Adrenal gland (tissue), 19 donors: ENCODE measurements at places on chromosomes 7 and 10. TPM values are rescaled to one million over a fixed set of nuclear protein-coding genes. Genes with fewer than 3 reads are reported as not detected.

DNA sequence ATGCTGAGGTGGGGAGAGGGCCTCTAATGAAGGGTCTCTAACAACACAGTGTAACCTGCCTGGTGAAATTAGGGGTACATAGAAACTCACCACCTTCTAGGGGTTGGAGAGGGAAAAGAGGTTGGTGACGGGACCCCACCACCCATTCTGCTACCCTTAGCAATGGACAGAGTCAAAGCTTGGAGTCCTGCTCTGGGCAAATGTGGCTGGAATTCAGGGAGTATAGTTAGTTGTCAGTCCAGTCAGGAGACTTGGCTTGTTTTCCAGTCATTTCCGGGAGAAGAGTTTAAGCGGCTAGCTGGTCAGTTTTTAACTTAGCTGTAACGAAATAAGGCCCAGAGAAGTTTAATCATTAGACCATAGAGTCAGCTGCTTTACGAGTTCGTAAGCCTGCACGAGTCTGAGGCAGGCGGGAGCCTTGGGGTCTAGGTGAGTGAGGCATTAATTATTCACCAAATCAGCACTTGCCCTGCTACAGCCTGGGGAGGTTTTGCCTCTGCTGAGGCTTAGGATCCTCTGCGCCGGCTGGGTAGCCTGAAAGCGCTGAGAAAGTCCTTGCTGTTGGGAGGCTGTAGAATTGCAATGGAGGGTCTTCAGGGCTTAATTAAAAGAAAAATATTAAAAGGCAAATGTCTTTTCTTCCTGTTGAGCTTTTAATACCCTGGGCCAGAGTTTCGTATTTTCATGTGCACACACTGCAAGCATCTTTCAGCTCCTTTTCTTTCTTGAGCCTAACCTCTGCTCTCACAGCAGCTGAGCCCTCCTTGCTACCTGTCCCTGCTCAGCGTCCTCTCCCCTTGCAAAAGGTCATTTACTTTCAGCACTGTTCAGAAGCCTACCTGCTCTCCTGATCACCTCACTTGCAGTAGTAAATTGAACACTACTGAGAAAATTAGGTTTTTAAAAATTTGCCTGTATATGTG is 1.5 kb upstream of the LAMB1 start:
- H3K4me1 ChIP-seq, result no peaks in the 10 kb centered on the region
- H3K27me3 ChIP-seq, result peaks cover 8% of the 10 kb centered on the region
- H3K4me3 ChIP-seq, result no peak overlapping the region
- H3K27ac ChIP-seq, result no peak overlapping the region
- no peak for DNase-seq

DNA sequence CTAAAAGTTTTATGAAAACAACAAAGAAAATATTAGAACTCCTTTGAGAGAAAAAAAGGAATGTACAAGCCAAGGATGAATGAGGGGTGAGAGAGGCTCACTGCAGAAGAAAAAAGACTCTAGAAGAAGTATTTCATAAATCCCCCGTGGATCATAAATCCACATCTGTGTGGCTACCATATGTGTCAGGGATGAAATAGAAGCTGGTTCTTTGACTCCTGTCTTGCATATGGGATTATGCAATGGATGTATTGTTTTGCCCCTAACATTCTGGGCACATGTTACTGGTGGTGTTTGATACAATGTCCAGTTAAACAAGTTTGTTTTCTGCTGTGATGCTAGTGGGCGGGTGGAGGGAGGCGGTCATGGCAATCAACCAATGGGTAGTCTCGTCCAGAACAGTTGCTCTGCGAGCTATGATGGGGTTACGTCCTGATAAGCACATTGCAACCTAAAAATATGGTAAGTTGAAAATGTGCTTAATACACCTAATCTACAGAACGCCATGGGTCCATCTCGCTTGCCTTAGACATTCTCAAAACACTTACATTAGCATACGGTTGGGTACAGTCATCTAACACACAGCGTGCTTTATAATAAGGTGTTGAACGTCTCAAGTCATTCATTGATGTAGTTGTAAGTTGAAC is 34.1 kb upstream of the PITRM1 start:
- H3K36me3 ChIP-seq, result no peaks in the 10 kb centered on the region
- DNase-seq, result no peak
- no peak overlapping the region for H3K4me3 ChIP-seq

DNA sequence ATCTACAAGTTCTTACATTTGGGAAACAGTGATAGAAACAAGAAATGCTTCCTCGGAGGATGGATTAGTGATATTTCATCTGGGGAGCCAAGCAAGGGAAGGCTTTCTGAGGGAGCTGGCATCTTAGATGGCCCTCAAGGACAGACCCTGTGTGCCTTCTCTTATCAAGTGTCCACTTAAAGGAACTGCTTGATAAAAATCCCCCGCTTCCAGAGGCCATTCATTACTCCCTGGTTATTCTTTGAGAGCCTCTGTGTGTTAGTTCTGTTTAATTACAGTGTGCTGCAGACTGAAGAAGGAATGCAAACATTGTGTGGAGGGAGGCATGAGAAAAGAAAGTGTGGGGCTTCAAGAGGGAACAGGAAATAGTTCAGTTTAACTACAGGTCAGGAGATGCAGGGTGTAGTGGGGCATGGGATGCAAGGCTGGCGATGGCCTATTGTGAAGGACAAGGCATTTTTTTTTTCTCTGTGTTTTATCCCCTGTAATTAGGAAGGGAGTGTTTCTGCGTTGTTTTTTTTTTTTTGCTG is 145.4 kb downstream of the SNX10 start:
- DNase-seq, result no peak
- H3K36me3 ChIP-seq, result no peaks in the 10 kb centered on the region
- no peaks in the 10 kb centered on the region for H3K4me1 ChIP-seq
- no peak overlapping the region for H3K27ac ChIP-seq
- no peaks in the 10 kb centered on the region for H3K27me3 ChIP-seq
- no peak overlapping the region for H3K4me3 ChIP-seq

- H3K4me1 ChIP-seq, result peaks cover 7% of the 10 kb centered on the region
- DNase-seq, result no peak
- no peak overlapping the region for H3K4me3 ChIP-seq
- no peaks in the 10 kb centered on the region for H3K27me3 ChIP-seq
- H3K36me3 ChIP-seq, result no peaks in the 10 kb centered on the region
- no peak overlapping the region for H3K27ac ChIP-seq
Measured at GRCh38 chr10:101624526-101625102, 36.5 kb downstream of the DPCD start.

DNA sequence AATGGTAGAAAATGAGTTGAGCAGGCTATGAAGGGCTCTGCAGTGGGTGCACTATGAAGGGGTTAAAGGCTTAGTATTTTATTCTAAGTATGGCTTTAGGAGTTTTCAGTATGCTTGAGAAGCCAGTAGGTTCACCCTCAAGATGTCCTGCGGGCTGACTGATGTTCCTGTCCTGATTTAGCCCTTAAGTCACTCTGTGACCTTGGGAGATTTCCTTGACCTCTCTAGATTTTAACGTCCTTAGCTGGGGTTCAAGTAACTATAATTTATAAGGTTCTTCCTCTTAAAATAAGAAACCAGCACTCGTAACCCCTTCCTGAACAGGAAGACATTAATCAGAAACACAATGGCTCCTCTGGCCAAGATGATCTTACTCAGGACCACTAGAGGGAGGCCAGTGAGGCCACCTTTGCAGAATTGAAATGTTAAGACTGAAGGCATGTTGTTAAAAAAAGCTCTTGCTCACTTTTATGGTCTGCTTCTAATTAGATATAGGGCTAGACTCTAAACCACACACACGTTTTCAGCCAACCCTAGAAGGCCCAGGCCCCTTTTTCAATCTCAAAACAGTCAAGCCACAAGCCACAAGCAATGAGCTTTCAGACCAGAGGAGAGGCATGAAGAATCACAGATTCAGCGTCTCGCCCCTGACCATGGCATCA is 41.9 kb downstream of the CDK1 start:
- H3K4me1 ChIP-seq, result peaks cover 19% of the 10 kb centered on the region
- no peaks in the 10 kb centered on the region for H3K27me3 ChIP-seq
- no peak overlapping the region for H3K4me3 ChIP-seq
- DNase-seq, result peak; percentile 21
- no peaks in the 10 kb centered on the region for H3K36me3 ChIP-seq
- H3K27ac ChIP-seq, result no peak overlapping the region

DNA sequence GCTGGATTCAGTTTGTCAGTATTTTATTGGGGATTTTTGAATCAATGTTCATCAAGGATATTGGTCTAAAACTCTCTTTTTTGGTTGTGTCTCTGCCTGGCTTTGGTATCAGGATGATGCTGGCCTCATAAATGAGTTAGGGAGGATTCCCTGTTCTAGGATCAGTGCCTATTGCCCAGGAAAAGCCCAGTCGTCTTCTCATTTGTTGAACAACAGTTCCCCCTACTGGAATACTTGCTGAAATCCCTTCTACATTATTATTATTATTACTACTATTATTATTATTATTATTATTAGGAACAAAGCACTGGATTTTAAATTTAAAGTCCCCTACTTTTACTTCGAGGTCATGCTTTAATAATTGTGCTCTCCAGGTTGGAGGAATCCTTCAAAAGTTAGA is 528.9 kb downstream of the MAGI2 start:
- no peaks in the 10 kb centered on the region for H3K36me3 ChIP-seq
- H3K27me3 ChIP-seq, result no peaks in the 10 kb centered on the region
- no peak overlapping the region for H3K4me3 ChIP-seq
- no peak overlapping the region for H3K27ac ChIP-seq

DNA sequence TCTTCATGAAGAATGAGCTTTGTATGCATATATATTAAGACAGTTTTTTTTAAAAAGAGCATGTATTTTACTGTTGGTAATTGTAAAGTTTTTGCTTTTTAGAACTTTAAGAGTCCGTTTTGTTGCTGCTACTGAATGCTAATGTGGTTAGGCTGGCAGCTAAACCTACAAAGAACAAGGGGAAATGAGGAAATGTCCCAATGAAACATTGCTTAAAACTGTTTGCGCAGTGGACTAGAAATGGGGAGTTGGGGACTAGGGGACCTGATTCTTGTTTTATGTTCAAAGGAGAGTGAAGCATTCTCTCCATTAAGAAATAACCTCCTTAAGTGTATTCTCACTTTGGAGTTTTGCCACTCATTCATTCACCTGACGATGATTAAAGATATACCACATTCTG is 5.7 kb downstream of the NRF1 start:
- H3K4me3 ChIP-seq, result no peak overlapping the region
- peaks cover 4% of the 10 kb centered on the region for H3K4me1 ChIP-seq
- no peaks in the 10 kb centered on the region for H3K36me3 ChIP-seq
- no peak for DNase-seq
- H3K27ac ChIP-seq, result no peak overlapping the region
- no peaks in the 10 kb centered on the region for H3K27me3 ChIP-seq

DNA sequence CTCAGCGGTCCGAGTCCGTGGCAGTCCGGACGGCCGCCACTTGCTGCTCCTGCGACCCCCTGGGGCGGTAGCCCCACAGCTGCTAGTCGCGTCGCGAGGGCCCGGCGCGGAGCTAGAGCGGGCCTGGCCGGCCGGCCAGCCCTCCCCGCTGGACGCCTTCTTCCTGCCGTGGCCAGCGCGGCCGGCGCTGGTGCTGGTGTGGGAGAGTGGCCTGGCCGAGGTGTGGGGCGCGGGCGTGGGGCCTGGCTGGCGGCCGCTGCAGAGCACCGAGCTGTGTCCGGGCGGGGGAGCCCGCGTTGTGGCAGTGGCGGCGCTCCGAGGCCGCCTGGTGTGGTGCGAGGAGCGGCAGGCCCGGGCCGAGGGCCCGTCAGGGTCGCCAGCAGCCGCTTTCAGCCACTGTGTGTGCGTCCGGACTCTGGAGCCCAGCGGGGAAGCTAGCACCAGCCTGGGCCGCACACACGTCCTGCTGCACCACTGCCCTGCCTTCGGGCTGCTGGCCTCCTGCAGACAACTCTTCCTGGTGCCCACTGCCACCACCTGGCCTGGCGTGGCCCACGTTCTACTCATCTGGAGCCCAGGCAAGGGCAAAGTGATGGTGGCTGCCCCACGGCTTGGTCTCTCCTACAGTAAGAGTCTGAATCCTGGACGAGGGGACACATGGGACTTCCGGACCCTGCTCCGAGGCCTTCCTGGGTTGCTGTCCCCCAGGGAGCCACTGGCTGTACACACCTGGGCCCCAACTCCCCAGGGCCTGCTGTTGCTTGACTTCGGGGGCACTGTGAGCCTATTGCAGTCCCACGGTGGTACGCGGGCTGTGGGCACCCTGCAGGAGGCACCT is 631 bp downstream of the HPS6 start:
- peak overlapping the region; percentile 95 for H3K27ac ChIP-seq
- H3K27me3 ChIP-seq, result no peaks in the 10 kb centered on the region
- peaks cover 15% of the 10 kb centered on the region for H3K4me1 ChIP-seq
- DNase-seq, result peak; percentile 53
- H3K36me3 ChIP-seq, result no peaks in the 10 kb centered on the region

- peaks cover 9% of the 10 kb centered on the region for H3K4me1 ChIP-seq
- H3K27me3 ChIP-seq, result no peaks in the 10 kb centered on the region
- H3K4me3 ChIP-seq, result peak overlapping the region; percentile 95
- no peak for DNase-seq
- no peaks in the 10 kb centered on the region for H3K36me3 ChIP-seq
Measured at GRCh38 chr10:45592926-45593325, 79.6 kb downstream of the ZFAND4 start.

NUTM2B gene
- 1.1 TPM for total RNA-seq

NYAP1 gene
- 3.5 TPM for total RNA-seq
